ENCODE measurements at places on chromosomes 12 and 14.
A peak's percentile ranks its signal among the peaks of the same experiment; 100 is the strongest.

DNA sequence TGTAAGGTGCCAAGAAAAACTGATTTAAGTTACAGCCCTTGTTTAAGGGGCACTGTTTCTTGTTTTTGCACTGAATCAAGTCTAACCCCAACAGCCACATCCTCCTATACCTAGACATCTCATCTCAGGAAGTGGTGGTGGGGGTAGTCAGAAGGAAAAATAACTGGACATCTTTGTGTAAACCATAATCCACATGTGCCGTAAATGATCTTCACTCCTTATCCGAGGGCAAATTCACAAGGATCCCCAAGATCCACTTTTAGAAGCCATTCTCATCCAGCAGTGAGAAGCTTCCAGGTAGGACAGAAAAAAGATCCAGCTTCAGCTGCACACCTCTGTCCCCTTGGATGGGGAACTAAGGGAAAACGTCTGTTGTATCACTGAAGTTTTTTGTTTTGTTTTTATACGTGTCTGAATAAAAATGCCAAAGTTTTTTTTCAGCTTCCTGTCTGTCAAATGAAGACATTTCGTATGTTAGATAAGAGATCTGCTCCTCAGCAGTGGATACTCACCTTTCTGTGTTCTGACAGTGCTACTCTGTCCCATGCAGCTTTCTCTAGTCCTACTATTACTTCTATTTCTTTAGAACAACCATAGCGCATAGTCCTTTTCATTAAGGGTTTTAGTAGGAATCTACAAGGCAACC is 1.2 kb upstream of the PA2G4 start:
- no peak for DNase-seq

DNA sequence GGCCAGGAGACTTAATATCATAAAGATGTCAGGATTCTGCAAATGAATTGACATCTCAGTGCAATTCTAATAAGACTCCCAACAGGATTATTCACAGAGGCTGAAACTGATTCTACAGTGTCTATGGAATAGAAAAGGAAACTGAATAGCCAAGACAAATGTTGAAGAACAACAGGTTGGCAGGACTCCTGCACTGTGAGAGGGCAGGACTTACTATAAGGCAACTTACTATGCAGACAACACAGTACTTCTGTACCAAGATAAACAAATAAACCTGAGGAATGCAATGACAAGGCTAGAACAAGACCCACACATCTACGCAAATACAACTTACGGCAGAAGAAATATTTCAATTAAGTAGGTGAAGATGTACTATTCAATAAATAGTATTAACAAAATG is 132.2 kb upstream of the FKBP4 start:
- DNase-seq, result no peak

DNA sequence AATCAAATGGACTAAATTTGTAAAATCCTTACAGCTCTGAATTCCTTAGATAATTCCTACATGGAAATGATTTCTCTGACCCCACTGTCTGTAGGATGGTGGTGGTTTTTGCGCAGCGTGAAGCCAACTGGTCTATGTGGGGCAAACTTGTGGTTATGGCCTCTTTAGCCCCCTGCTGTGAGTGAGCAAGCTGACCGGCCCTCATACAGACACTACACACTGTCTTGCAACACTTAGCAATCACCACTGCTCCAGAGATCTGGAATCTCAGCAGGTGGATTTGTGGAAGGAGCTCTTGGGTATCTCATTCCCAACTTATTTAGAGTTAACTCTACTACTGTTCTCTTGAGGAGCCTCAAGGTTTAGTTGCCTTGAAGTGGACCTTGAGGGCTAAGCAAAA is 70.2 kb downstream of the SCN8A start:
- no peak for DNase-seq

GRCh38 chr12:24396224-24396623 is 446.8 kb upstream of the SOX5 start:
- no peak for DNase-seq

DNA sequence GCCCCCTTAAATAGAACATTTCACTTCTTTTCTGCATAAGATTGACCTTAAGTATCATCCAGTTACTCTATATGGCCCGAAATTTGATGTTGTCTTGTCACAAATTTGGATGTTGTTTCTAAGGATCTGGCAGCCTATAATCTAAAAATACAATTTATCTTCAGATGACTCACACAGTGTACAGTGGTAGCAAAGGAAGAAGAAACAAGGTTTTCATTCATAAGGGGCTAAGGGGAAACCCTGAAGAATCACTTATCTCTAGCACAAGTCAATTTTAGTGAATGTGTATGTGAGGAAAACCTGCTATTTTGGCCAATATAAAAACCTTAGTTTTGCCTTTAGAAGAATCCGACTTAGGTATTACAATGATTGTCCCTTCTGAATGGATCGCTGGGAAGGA is 606.3 kb upstream of the LRFN5 start:
- DNase-seq, result no peak

DNA sequence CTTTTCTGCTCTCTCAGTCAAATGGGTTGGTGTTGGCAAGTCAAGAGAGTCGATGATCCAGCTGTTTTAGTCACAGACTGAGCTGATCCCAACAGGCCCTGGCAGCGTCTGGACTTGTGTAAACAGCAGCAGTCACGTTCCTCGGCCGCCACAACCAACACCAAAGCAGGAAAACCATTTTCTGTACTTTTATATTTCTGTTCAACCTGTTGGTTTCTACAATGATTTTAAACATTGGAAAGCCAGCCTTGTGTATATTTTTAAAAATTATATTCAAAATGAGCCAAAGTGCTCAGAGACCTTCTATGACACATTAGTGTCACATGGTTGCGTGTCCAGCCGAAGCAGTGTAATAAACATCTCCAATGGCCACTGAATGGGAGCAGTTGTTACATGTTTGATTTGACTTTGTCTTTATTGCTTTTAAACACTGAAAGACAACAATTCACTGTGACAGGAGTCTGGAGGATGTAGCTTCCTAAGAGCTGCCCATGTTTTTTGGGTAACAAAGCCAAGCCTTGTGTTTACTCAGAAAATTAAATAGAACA is 5.9 kb upstream of the SIVA1 start:
- DNase-seq, result no peak

DNA sequence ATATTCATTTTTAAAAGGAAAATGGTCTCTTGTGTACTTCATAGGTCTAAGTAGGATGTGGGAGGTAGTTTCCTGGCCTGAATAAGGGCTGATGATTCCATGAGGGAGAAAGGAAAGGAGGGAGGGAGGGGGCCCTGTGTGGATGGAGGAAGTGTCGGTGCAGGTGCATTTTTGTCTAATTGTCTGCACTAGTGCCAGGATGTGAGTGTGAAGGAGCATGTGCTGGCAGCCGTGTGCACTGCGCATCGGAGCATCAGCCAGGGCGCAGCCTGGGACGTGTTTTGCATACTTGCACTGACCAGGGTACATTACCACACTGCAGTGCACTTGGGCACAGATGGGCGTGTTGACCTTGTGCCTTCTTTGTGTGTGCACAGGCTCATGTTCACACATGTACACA is 29.2 kb downstream of the SMUG1 start:
- no peak for DNase-seq

DNA sequence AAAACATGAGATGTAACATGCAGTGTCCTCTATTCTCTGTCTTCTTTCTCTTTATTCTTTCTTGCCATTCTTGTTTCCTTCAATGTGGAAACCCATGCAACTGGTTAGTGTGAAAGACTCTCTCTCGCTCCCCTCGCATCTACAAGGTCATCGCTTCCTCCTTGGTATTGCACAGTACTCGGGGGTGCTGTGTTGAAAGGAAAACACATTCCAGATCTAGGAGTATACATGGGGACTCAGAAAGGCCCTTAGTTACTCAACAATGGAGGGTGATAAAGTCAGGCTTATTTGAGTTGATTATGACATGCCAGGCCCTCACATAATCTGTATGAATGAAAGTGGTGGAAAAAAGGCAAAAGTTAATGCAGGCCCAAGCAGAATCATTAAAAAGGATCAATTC is 75.5 kb upstream of the OVCH1 start:
- no peak for DNase-seq

GRCh38 chr12:91222746-91223145 is 40.1 kb upstream of the DCN start:
- no peak for DNase-seq

DNA sequence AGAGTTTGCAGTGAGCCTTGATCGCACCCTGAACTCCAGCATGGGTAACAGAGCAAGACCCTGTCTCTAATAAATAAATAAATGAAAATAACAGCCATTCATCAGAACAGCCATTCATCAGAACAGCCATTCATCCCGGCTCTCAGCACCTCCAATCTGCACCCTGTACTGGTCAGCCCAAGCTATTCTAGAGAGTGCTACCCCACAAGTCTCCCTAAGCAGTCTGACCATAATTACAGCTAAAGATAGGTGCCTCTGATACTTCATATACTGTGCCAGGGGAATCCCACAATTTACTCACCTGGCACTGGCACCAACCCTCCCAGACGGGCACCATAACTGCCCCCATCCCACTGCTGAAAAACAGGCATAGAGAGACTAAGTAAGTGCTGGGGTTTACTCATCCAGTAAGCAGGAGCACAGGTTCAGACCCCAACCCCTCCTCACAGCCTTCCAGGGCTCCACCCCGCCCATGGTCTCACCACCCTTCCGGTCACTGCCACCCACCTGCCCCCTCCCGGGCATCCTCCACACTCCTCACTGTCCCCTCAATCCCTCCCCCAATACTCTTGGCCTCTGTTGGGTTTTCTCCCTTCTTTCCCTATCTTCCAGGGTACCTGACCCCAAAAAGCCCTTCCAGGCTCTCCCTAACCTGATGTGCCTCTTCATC is 15.2 kb upstream of the EIF5 start:
- no peak for DNase-seq

DNA sequence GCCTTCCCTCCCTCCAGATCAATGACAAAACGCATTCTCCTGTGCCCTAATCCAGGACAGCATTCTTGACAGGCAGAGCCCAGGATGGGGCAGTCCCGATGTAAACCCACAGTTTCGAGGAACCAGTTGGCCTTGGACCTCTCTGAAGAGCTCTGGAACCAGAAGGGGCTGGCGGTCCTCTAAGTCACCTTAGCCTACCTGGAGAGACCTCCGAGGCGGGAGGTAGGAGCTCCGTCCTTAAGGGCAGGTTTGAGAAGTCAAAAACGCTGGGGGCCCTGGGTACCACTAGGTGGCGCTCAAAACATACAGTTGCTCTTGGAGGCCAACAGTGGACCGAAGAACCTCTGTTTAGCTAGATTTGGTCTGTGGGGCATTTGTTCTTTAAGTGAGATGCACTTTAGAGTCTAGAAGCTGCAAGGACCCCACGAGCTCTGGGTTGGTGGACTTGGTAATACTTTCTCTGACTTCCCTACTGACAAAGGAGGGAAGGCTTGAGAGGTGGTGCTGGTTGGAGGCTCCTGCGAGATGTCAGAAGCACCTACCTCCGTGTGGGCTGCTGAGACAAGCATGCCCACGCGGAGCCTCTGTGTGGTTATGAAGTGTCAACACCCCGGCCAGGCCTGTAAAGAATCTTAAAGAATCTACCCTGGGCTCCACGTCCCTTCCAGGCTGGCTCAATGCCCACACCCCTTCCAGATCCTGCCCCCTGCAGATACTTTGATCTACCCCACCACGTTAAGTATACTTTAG is 74.8 kb upstream of the CHST11 start:
- DNase-seq, result peak; percentile 41

GRCh38 chr12:70338531-70338930 is 27.6 kb upstream of the KCNMB4 start:
- no peak for DNase-seq

GRCh38 chr14:56378046-56378445 is 201.6 kb upstream of the TMEM260 start:
- no peak for DNase-seq

DNA sequence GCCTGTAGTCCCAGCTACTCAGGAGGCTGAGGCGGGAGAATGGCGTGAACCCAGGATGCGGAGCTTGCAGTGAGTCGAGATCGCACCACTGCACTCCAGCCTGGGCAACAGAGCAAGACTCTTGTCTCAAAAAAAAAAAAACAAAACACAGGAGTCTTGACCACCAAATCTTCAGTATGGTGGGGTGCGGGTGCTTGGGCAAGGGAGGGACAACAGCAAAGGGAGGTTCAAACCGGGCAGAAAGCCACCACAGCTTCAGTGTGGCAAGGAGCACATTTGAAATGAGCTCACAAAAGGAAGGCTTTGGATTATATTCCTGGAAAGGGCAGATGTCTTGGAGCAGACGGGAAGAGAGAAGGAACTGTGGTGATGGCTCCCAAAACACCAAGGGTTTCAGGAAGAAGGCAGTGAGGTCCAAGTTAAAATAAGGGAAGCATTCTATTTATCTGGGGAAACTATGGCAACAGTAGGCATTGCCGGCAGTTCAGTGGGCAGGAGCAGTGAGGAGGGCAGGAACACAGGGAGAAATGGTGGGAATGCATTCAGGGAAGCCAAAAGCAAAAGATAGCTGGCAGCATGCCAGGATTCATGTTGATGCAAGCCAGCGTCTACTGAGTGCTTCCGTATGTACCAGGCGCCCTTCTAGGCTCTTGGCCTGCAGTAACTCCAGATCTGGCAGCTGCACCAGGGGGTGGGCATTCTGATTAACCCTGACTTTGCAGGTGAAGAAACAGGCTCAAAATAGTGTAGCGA is 51.0 kb upstream of the SRSF5 start:
- peak; percentile 96 for DNase-seq

- no peak for DNase-seq
Measured at GRCh38 chr12:388012-388411, 1.1 kb downstream of the KDM5A start.

GRCh38 chr12:46206471-46206870 is 62.4 kb downstream of the SLC38A1 start:
- DNase-seq, result no peak

DNA sequence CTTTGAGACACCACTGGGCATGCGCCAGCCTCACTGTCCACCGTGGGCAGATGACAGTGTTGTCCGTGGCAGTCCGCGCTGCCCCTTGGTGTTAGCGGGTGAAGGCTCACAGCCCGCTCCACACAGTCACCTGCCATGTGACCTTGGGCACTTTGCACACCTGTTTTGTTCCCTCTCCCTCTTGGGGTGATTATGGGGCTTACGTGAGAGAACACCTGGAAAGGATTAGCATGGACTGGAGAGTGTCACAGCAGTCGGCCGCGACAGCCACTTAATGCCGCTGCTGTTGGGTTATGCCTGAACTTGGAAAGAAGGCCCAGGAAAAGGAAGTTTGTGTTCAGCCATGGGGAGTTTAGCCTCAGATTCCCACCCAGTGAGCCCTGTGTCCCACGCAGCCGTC is 94.2 kb downstream of the DDX51 start:
- DNase-seq, result peak; percentile 5

DNA sequence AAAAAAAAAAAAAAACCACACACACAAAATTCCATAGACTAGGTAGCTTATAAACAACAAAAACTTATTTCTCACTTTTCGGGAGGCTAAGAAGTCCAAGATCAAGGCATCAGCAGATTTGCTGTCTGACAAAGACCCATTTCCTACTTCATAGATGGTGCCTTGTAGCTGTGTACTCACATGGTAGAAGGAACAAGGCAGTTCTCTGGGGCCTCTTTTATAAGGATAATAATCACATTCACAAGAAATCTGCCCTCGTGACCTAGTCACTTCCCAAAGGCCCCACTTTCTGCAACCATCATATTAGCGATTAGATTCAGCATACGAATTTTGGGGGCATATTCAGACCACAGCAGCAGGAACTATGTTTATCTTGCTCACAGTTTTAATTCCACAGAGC is 54.9 kb downstream of the STXBP6 start:
- DNase-seq, result no peak

GRCh38 chr14:53692451-53692850 is 264.2 kb downstream of the BMP4 start:
- DNase-seq, result no peak

- no peak for DNase-seq
Measured at GRCh38 chr12:96028538-96028937, 6.8 kb downstream of the LTA4H start.

GRCh38 chr12:53213348-53213747 is 6.3 kb upstream of the ITGB7 start:
- no peak for DNase-seq

GRCh38 chr12:2765052-2765451 is 29.7 kb upstream of the FKBP4 start:
- DNase-seq, result no peak

All from DMS79 (cell line).